Fibroblast of skin of left biceps (primary cell): ENCODE measurements at places on chromosomes 2 and 18.

DNA sequence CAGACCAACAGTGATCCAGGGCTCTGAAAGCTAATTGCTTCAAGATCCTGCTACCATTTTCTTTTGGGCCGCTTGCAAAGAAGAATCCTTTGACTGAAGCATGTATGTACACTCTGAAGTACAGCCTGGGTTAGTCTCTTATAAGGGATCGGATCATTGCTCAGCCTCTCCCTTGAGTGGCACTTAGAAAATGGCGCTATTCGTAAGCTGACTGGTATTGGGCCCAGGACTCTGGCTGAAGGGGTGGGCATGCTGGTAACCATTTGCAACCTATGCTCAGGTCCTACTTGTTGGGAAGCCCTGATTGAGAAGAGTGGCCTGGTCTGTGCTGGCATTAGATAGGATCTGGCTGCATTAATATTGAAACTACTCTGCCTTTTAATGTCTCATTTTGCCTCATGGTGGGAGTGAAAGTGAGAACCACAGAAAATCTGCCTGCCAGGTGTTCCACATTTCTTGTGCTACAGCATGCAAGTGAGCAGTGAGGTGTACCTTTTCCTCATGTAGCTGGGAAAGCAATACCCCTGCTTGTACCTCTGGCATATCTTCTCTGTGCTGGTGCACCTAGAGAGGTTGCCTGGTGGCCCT, 661 bp upstream of the MGAT5 start:
- DNase-seq = no peak

DNA sequence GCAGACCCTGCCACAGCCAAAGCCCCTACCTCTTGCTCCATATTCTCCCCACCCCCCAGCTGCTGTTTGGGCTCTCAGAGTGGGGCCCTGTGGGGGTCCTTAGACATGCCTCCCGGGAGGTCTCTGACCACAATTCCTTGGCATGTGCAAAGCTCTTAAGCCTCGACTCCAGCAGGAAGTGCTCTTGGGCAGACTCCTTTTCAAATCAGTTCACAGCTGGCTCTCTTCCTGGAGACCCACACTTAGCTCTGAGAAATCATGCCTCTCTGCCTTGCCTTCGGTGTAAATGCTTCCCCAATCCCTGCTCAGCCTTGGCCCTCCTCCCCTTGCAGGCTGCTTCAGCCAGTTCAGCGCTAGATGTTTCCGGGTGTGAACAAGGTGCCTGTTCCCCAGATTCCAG, 46.9 kb downstream of the NGEF start:
- DNase-seq = no peak

DNA sequence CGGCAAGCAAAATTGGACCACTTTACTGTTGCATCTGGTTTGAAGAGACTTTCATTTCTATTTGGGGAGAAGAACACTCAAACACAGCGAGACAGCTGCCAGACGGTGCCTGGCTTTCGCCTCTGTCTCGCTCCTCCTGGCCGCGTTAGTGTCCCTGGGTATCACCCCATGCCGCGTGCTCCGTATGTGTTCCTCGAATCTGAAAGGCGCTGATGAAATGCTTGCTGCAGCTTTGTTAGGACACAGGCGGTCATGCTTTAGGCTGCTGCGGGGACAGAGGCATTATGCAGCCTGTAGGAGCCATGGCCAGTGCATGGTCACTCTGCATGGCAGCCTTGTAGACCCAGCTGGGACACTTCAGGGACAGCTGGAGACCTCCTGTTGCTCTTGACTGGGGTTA, 53.9 kb downstream of the LDLRAD4 start:
- DNase-seq = no peak

DNA sequence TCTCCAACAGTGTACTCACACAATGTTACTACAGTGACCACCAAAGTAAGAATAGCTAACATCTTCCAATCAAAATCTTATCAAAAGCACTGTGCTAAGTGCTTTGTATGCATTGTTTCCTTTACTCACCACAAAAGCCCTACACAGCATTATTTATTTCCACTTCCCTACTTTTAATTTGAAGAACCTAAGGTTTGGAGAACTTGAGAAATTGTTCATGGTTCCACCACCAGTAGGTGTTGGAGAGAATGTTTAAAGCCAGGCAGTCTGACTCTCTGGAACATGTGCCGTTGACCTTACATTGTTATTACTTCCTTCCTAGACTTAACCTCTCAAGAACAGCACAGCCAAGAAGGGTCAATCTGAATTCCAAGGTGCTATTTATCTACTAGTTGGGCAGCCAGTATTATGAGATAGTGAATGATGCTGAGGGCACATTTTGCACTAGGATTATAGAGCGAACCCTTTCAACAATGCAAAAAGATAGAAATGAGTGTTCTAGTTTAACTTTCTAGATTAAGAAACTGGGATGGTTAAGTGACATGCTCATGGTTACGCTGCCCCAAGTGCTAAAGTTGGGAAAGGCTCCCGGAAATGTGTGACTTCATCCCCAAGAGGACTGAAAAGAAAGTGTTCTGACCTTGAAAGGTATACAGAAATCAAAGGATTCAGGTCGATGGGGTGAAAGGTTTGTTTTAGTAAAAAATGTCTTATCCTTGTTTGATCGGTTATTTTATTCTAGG, 55.2 kb upstream of the FAM136A start:
- DNase-seq = no peak

DNA sequence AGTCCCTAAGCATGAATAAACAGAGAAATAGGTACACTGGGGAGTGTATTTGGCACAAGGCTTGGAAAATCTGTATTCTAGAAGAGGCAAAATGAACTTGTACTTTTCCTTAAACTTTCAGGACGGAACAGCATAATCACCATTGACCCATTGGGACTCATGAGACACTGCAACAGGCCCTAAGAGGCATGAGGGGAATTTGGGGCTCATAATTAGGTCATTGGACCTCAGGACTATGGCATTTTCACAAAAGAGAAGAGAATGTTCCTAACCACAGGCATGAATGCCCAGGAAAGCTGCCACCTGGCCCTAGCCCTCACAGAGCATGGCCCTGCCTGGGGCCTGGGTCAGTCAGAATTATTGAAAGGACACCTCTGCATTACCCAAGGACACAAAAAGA, 67.9 kb upstream of the PIK3C3 start:
- DNase-seq = no peak

- no peak for DNase-seq
These were observed 79.4 kb downstream of the MARCHF4 start for GRCh38 chr2:216292886-216293301.

DNA sequence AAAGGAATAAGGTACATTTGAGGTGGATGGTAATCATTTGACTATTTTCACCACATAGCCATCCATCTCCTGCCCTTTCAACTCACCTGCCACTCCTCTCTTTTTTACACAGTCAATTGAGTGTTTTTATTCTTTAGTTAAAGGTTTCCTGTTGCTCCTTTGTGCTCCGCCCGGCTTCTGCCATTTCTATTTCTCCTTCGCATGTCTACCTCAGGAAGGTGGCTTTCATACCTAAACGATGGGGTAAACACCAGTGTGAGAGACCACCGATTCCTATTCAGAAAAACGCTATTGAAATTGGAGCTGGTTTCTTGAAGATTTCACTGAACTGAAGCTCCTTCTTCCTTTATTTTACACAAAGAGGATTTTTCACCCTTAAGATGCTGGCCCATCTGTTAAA, 1628.0 kb upstream of the PIK3C3 start:
- DNase-seq = no peak

DNA sequence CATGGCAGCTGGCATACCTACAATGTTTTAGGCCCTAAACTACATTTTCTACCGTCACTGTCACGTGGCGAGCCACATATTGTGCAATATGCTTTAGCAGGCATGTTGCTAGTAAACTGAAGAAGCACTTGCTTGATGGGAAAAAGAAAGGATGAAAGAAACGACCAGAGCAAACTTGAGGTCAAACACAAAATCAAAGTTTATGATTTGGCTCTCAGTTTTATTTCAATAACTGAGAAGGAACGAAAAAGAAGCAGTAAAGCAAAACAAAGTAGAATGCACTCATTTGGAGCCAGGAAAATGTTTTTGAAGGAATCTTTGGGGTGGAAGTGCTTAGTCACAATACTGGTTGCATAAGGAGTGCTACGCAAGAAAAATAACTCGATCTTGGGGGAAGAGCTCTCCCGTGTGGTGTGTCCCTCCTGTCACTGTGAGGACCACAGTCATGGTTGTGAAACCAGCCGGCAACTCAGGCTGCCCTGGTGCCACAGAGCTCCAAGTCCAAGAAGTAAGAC, 349.8 kb downstream of the RBM43 start:
- peak; percentile 56 for DNase-seq

DNA sequence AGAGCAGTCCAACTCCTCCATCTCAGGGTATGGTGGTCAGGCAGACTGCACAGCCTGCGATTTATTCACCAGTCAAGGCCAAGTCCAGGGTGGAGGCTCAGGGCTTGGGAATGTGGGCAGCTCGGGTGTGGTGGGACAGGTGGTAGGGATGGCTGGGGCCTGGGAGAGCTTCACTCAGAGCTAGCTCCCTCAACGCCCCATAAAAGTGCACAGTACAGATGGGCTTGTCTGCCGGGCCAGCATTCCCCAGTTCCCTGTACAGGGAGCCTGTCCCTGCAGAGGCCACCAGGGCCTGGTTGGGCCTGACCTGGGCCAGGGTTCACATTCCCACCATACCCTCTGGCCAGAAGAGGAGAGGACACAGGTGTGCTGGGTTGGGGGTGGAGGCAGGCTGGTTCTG, 49.2 kb upstream of the OTOS start:
- no peak for DNase-seq

- peak; percentile 45 for DNase-seq
These were observed 61.0 kb upstream of the NFE2L2 start for GRCh38 chr2:177325554-177325953.

GRCh38 chr18:46721331-46721730, 35.5 kb downstream of the ST8SIA5 start:
- no peak for DNase-seq

DNA sequence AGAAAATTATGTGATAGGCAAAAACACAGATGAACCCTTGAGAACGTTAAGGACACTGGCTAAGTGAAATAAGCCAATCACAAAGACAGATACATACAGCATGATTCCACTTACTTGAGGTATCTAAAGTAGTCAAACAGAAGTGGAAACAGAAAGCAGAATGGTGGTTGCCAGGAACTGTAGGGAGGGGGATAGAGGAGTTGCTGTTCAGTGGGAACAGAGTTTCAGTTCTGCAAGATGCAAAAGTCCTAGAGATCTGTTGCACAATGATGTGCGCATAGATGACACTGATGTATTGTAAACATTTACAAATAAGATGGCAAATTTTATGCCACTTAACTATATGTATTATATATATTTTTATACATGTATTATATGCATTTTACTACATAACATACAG, 59.7 kb downstream of the POLE4 start:
- no peak for DNase-seq

GRCh38 chr2:63064197-63064596, 13.6 kb downstream of the OTX1 start:
- DNase-seq = no peak

DNA sequence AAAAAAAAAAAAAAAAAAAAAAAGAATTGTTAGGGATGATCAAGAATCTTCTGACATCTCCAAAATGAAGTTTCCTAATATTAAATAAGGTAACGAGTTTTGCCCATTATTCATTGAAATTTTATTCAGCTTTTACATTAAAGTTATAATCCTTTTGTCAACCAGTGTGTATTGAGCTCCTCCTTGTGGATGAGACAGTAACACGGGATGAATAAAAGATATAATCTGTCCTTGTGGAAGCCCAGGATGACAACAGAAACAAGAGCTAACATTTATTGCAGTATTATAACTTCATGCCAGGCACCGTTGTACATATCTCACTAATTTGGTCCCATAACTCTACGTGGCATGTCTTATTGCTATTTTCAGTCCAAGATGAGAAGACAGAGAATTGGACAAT, 33.4 kb upstream of the SERPINB7 start:
- DNase-seq = peak; percentile 26

DNA sequence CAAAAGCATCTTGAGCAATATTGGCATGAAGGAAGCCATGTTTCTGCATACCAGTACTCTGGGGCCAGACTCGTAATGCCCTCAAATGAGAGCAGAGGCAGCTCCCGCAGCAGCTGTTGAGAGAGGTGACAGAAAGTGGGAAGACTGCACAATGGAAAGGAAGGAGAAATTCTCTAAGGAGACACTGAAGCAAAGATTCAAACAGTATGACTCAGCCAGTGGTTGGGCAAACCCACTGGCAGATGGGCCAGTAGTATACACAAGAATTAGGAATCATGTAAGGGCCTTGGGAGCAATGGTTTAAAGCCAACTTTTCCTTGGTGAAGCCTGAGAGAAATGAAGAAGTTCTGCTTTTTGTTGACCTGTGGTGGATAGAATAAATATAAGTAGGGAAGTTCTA, 2092.7 kb upstream of the PIK3C3 start:
- no peak for DNase-seq

DNA sequence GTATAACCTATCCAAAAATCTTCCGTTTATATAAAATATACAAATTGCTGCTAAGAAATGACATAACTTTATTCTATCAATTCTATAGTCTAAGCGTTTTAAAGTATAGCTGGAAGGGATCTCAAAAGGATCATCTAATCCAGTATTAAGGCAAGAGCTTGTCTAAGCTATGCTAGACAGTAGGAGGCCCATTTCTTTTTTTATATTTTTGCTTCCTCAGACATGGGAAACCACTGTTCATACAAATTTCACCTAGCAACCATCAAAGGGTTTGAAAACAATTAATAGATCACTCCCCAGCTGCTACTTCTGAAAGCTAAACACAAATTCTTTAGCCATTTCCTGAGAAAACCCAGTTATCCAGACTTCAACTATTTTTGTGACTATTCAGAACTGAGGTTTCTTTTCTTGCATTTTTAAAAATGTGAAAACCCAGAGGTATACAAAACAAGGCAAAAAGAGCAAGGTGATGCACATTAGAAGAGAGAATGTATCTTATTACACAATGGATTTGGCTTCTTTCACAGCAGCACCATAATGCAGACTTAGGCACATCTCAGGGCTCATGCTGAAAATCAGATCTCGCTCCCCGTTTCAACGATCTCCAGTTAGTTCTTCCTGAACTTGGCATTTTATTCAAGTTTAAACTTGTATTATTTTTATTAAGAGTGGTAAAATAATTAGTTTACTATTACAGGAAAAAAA, 274.4 kb downstream of the LRP1B start:
- DNase-seq = no peak

- DNase-seq = no peak
These were observed 279.2 kb downstream of the CLIP4 start for GRCh38 chr2:29394311-29394980.

DNA sequence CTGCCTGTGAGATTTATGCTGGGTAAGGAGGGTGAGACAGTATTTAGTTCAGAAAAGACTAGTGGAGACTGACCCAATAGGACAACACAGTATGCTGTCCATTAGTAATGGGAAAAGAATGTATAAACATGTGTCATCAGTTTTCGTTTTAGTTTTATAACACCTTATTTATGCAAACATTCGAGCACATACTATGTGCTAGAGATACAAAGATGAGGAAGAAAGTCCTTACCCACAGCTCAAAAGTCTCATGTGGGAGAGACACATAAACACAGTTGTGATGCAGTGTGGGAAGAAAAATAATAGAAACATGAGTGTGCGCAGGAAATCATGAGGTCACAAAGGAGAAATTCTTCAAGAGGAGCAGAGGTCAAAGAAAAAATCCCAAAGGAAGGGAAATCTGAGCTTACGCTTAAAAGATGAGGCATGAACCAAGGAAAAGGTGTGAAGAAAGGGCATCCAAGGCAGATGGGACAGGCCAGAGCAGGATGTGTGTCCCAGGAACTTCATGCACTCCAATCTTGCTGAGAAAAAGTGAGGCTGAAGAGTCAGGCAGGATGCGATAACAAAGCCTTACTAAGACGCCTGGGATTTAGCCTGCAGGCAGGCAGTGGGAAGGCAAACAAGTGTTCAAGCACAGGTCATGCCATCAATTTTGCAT, 8.1 kb downstream of the METTL21A start:
- DNase-seq = peak; percentile 59

GRCh38 chr2:161273038-161273760, 35.0 kb upstream of the PSMD14 start:
- peak; percentile 14 for DNase-seq
